ENCODE measurements at places on chromosomes 11 and 22.

DNA sequence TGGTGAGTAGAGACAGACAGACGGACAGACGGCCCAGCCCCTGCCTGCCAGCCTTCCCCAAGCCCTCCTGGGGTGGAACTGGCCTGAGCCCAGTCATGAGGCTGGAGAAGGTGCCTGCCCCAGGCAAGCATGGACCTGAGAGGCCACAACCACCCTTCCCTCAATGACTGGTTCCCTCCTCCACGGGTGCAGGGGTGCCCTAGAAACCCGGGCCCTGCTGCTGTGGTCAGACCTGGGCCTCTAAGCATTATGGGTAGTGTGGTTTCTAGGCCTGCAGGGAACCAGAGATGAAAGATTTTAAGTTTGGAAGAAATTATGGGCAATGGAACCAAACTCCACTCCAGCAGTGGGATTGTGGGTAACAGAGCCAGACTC lies 13.5 kb downstream of the RHBDD3 start:
- DNase-seq = no peak

GRCh38 chr22:19807914-19808872 lies 46.5 kb downstream of the GNB1L start:
- DNase-seq = no peak

DNA sequence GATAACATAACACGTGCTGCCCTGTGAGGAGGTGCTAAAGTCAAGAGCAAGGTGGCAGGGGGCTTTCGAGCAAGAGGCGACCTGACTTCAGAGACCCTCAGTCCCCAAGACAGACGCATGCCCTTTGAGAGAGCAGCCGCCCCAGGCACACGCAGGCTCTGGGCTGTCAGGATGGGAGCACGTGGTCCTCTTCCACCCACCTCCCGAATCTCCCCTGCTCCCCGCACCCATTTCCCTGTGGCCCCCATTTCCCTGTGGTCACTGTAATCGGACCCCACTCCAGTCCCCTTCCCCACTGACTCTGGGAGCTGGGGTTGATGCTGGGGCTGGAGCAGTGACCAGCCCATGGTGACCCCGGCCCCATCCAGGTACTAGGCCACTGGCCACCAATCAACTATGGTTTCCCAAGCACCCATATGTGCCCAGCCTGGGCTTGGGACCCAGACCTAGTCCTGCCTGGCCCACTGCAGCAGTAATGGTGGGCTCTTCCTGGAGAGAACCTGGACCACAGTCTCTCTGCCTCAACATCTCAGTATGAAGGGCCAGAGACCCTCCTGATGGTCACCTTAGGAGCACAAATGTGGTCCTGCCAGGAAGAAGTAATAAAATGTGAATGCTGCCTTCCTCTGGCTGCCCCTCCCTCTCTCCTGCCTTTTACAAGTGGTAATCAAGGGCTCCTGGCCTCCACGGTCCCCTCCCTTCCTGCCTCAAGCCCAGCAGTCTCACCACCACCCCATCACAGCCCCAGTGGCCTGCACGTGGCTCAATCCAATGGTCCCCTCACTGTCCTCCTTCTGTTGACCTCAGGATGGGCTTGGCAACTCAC lies 39.0 kb downstream of the IGLL5 start:
- no peak for DNase-seq

- DNase-seq = peak; percentile 94
These were observed 5.2 kb downstream of the SBF1 start for GRCh38 chr22:50469377-50470305.

GRCh38 chr11:707817-708420 lies 1.9 kb downstream of the EPS8L2 start:
- DNase-seq = no peak

- DNase-seq = no peak
These were observed 87.6 kb downstream of the UVRAG start for GRCh38 chr11:75902631-75903030.

DNA sequence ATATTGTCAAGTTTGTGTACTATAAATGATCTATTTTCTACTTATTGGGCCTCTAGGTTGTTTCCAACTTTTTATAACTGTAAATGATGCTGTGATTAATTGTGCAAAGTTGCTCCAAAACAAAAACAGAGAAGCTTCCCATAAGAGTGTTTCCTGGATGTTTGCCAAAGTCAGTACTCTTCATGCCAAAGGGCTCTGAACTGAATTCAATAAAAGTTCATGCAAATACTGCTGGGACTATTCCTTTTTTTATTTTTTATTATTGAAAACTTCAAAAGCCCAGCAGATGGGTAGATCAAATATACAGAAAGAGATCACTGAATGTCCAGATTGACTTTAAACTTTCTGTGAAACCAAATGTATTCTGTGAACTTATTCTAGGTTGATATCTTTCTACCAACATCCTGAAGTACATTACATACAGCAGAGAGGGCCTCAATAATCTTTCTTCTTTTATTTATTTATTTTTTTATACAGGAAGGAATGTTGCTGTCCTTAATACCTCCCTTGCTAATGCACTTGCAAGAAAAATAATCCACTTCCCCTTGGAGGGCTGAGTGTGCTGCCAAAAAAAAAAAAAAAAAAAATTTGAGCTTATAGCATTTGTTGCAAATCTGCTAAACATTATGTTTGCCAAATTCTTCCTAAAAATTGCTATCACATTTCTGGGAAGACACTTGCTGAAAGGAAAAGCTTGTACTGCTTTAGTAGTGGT lies 53.0 kb downstream of the CTSC start:
- DNase-seq = no peak

GRCh38 chr11:18853086-18853720 lies 61.6 kb upstream of the PTPN5 start:
- DNase-seq = no peak

DNA sequence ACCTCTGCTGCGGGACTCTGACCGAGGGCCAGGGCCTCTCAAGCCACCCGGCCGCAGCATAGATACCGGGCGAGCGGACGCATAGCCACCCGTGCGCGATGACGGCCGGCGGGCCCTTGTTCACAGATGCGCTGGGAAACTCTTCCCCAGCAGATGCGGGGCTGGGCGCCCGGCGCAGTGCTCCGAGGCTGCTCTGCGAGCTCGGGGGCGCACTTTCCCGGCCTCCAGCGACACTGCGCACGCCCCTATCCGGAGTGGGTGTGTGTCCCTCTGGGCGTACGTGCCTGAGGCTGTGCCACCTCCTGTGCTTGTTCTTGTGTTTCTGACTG lies 104.7 kb upstream of the E2F8 start:
- DNase-seq = no peak

- no peak for DNase-seq
These were observed 1406.1 kb upstream of the TENM4 start for GRCh38 chr11:80846979-80847378.

- DNase-seq = no peak
These were observed 111.5 kb upstream of the SEZ6L start for GRCh38 chr22:26057731-26058130.

GRCh38 chr11:67674442-67674871 lies at the start of gene ALDH3B2:
ALDH3B2 (minus strand) TSS chr11:67674623; CDS start chr11:67666935, 7,688 bp downstream.
- no peak for DNase-seq

DNA sequence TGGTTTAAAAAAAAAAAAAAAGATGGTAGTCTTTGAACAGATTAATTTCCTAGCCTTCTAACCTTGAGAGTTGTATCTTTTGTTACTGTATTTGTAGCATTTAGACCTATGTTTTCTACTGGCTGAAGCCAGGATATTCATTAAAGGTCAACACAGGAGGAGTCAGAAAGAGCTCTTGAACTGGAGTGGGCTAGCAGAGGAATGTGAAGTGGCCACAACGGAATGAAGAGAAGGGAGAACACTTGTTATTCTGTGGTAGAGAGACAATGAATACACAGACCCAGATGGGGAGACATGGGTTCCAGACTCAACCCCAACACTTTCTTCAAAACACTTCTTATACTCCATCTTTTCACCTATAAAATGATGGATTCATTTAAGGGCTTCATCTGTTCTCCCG lies 88.1 kb downstream of the RELT start:
- no peak for DNase-seq

DNA sequence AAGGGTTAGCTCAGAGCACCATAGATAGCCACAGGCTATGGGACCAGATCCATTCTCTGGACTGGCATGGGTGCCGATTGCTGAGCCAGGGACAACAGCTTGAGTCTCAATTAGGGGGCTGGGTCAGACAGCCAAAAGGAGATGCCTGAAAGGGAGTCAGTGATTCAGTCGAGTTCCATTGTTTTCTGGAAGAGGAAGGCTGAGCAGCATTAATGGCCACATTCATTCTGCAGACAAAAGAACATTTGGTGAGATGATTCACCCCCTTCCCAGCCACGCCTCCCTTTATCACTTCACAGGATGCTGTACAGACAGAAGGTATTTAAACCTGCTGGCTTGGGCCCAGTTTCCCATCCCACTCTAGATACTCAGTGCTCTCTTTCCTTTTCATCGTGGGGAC lies 131.9 kb downstream of the ADAMTS15 start:
- no peak for DNase-seq

GRCh38 chr11:76250520-76251225 lies 44.4 kb upstream of the WNT11 start:
- DNase-seq = no peak

DNA sequence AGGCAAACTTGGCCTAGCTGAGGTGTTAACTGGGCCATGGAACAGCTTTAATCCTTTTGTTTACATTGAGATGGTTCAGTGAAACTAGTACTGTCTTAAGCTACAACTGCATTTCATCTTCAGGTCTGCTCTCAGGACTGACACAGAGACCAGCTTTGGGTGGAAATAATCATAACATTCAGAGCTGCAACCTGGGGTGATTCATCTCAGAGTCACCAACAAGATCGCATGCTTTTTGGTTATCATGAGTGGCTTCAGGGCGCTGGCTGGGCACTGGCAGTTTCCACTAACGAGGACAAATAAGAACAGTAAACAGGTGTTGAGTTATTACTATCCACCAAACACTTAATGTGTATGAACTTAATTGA lies 60.9 kb upstream of the PAX6 start:
- no peak for DNase-seq

- DNase-seq = no peak
These were observed 45.0 kb downstream of the OR4C6 start for GRCh38 chr11:55707029-55707428.

- DNase-seq = peak; percentile 81
These were observed 7.5 kb downstream of the GP1BB start for GRCh38 chr22:19730655-19731360.

All from stimulated activated CD8-positive, alpha-beta memory T cell treated with anti-CD3 and anti-CD28 coated beads, Interleukin-2, amount 100 ng/mL, for 48 hours (primary cell).